Fibroblast of upper back skin (primary cell): ENCODE measurements at places on chromosomes 6 and 20.

DNA sequence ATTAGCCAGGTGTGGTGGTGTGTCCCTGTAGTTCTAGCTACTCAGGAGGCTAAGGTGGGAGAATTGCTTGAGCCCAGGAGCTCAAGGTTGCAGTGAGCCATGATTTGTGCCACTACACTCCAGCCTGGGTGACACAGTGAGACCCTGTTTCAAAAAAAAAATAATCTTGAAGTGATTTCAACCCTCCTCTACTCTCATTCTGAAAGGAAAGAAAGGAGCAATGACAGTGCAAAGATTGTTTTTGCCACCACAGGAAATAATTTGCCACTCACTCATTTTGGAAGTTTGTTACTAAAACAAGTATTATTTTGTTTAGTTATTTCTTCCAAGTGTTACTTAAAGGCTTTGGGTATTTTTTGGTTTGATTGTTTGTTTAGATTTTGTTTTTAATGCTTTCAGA lies 45.6 kb downstream of the BLTP3A start:
- no peak for DNase-seq

- DNase-seq: no peak
Measured at GRCh38 chr6:114053791-114054190, 82.8 kb upstream of the HDAC2 start.

DNA sequence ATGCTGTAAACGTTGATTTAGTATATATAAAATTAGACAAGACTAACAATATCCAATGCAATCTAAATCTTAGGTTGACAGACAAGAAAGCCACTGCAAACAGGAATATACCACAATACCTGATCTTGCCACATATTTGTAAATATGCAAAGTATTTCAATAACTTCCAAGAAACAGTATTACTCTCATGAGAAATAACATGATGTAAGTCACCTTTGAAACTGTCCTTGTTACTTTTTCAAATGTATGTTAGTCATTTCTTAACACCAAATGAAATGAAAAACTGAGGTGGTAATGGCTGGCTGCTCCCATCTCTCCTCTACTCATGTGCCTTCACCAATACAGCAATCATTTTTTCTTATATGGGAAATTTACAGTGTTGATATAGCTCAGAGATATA lies 118.7 kb downstream of the ATG5 start:
- DNase-seq: no peak

GRCh38 chr6:138580040-138580439 lies 80.7 kb upstream of the NHSL1 start:
- DNase-seq: no peak

GRCh38 chr20:33339515-33340058 lies 56.6 kb downstream of the BPIFB1 start:
- no peak for DNase-seq

- no peak for DNase-seq
Measured at GRCh38 chr6:56311061-56311460, 63.7 kb upstream of the COL21A1 start.

- DNase-seq: no peak
Measured at GRCh38 chr20:3238616-3239025, 369 bp downstream of the SLC4A11 start.

DNA sequence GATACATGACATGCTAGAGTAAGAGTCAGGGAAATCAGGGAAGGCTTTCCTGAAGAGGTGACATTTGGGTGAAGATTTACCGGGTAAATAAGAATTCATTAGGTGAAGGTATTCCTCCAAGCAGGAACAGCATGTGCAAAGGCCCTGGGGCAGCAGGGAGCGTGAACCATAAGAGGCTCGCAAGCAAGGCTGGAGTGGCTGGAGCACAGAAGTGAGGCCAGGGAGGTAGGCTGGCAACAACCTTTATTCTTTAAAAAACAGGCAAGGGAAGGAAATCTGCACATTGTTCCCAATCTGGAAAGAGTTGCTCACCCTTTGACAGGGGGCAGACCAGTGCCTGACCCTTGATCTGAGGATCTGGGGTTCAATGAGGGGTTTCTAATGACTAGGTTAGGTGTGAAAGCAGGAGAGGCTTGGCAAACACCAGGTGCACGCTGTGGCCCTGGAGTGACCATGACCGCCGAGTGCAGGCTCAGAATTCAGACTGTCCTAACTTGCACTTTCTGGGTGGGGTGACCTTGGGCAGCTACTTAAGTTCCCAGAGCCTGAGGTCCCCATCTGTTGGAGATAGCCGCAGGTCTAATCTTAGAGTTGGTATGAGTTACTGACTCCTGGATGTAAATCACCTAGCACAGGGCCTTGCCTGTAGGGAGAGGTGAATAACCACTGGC lies 1.9 kb downstream of the KIAA1755 start:
- DNase-seq: no peak

GRCh38 chr6:165605901-165606739 lies 56.9 kb downstream of the PDE10A start:
- no peak for DNase-seq

DNA sequence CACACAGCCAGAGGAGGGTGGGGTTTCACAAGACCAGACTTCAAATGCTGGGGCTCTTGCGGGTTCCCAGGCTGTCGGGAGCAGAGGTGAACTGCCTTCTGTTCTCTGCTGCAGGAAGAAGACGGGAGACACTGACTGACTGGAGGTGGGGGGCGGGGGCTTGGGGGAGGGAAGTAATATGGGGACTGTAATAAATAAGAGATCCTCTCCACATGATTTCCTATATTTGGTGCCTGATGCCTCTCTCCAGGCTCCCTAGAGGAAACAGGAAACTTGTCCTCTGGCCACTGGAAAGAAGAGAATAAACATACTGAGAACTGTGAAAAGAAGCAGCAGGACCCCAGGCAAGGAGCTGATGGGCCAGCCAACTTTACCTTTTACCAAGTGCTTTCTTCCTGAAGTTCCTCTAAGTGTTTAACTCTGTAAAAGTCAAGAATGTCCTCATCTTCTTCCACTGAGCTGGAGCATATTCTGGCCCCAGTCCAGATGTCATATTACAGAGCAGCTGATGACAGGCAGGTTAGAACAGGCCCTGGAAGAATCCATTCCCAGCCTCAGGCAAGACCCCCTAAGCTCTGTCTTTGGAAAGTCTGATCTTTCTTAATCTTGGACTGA lies 33.2 kb upstream of the ADGRF5 start:
- no peak for DNase-seq

DNA sequence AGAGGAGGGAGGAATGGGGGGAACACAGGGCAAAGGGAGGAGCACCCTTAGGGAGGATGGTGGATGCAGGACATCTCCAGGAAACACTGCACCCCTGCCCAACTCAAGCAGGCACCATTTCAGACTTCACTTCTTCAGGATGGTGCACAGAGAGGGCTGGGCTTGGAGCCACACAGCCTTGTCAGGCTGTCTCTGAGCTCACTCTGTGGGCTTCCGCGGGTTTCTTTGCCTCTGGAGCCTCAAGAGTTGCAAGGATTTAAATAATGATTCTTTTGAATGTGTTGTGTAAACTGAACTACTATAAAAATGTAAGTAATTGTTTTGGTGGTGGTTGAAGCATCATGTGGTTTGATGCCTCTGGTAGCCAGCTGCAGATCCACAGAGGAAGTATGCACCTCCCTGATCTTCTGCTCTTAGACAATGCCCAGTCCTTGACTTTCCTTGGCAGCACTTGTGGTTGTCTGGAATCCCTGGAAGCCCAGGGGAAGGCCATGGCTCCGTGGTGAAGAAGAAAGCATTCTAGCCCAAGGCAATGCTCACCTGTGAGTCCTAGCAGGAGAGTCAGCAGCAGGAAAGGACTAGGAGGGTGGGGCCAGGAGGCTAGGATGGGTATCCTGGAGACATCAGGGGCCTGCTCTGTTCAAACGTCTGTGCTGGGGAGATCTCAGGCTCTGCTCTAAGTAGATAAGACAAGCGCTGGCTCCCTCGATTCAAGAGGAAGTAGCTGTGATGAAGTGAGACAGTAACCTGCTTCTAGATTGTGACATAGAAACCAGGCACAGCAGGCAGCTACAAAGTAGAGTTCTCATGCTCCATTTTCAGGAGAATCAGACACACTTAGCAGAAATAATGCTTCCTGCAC lies 50.2 kb upstream of the SIRPG start:
- DNase-seq: no peak

DNA sequence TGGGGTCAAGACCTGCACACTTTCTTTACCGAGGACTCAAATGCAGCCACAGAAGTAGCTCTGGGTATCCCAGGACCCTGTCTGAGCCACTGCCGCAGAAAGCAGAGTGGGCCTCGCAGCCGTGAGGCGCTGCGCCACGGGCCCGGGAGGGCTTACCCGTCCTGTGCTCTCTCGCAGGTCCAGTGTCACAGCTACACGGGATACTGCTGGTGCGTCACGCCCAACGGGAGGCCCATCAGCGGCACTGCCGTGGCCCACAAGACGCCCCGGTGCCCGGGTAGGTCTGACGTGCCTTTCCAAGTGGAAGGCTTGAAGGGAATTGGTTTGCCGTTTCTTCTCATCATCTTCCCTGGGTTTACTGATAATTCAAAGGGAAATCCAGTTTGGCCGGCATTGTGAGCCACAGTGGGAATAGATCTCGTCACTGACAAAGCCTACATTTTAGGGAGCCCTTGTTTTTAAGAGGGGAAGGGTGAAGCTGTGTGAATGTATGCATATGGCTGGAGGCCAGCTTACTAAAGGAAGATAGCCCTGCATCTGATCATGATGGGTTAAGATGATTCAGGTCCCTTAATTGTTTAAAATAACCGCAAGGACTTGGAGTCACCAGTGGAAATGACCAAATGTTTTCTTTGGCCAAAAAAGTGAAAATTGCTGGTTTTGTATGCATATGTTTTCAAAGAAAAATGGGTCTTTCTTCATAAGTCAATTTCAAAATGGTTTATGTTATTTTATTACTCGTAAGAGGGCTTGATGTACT lies 86.6 kb downstream of the SMOC2 start:
- peak; percentile 62 for DNase-seq

DNA sequence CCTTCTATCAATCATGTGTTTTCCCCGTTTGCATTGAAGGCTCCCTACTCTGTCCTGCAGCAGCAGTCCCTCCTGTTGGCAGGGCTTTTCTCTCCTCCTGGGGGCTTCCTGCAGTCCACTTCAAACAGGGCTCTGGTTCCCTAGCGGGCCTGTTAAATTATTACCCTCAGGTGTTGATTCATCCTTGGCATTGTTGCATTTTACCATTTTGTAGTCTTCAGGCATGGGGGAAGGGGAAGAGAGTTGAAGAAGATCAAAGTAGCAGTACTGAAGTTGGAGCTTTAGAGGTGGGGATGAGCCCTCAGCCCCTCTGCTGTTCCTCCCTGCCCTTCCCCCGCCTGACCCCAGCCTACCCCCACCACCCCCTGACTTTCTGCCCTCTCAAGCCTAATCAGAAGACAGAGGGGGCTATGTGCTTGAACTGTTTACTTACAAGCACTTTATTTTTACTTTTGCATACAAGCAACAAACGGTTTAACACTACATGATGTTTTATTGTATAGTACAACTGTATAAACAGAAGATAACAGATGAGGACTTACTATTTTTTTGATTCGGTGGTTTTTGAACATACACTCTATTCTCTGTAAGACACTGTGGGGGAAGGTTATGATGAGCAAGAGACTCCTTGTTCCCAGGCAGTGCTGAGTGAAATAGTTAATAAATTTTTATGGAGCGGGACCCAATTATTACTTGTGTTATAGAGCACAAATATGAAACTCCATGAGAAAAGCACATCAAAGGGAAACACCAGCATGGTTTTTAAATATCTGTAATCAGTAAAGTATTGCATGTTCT lies 169.7 kb downstream of the EYA4 start:
- DNase-seq: no peak

- no peak for DNase-seq
Measured at GRCh38 chr20:32271620-32272019, 5.8 kb upstream of the KIF3B start.

DNA sequence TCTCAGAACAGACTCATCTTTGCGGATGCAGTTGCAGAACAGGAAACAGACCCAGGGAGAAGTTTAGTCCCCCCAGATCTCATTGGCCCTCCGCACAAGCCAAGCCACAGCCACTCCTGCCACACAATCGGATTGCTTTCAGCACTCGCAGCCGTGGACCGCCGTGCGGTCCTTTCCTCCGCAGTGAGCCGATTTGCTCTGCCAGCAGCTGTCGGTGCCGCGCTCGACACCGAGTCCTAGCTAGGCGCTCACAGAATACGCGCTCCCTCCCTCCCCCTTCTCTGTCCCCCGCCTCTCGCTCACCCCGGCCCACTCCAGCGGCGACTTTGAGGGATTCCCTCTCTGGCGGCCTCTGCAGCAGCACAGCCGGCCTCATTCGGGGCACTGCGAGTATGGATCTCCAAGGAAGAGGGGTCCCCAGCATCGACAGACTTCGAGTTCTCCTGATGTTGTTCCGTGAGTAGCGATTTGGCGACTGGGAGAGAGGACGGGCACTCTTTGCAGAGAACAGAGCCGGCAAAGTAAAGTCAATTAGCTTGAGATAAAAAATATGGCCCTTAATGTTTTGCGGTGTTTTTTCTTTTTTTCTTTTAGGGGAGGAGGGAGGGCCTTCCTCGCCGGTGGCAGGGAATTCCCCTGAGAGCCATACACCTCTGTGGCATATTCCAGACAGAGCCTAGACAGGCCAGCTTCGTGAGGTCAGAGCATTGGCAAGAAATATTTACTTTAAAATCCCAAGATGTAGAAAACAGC lies at the start of gene LAMP5:
Gene LAMP5 (plus strand): TSS at position 130 of the 753 bp plus-strand sequence. CDS start 263 bp downstream, at position 393.
- DNase-seq: peak; percentile 18

- DNase-seq: no peak
Measured at GRCh38 chr20:45617591-45617990, 11.9 kb upstream of the WFDC10A start.

DNA sequence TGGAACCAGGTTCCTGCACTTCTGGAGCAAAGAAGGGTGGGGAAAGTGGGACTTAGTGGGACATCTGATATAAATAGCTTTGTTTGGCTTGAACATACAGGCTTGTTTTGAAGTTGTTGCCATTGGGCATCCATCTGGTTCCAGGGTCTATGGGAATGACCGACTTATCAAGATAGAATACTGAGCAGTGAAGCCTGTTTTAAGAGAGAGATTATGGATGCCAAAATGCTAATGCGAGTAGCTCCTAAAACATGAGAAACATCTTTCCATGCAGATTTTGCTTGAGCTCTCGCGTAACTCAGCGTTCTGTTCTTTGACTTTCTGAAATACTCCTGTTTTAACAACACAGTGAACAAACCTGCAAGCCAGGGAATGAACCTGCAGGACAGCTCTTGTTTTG lies 98.5 kb downstream of the ANKS1A start:
- DNase-seq: no peak

GRCh38 chr6:114638341-114638740 lies 295.5 kb upstream of the HS3ST5 start:
- DNase-seq: peak; percentile 20

DNA sequence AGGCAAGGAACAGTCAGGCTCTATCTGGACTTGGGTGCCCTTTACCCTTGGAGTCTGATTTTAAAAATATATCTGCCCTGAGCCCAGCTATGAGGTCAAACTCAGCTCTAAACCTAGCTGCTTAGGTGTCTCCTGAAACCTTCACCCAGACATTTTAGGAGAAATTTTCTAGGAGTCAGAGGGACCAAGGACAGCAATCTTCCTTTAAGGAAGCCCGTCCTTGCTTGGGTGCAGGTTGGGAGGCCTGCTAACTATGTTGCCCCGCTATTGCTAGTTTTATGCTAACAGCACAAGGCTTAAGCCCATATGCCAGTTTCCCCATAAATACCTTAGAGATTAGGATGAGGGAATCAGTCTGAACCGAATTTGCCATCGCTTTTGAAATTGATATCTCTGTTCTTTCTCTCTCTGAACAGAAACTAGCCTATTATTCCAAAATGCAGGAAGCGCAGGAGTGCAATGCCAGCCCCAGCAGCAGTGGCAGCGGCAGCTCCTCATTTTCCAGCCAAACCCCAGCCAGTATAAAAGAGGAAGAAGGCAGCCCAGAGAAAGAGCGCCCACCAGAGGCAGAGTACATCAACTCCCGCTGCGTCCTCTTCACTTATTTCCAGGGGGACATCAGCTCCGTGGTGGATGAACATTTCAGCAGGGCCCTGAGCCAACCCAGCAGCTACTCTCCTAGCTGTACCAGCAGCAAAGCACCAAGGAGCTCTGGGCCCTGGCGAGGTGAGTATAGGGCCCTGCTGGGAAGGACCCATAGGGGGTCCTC lies 2.6 kb downstream of the VGLL2 start:
- no peak for DNase-seq
